ENCODE measurements at places on chromosomes 13 and 19.

GRCh38 chr19:19860756-19861390, 4.8 kb upstream of the ZNF253 start:
- H3K27ac ChIP-seq = peak overlapping the region; percentile 27
- H3K36me3 ChIP-seq = peaks cover 9% of the 10 kb centered on the region
- no peaks in the 10 kb centered on the region for H3K27me3 ChIP-seq
- peaks cover 15% of the 10 kb centered on the region for H3K4me1 ChIP-seq
- DNase-seq = peak; percentile 77
- peak overlapping the region; percentile 53 for H3K4me3 ChIP-seq

DNA sequence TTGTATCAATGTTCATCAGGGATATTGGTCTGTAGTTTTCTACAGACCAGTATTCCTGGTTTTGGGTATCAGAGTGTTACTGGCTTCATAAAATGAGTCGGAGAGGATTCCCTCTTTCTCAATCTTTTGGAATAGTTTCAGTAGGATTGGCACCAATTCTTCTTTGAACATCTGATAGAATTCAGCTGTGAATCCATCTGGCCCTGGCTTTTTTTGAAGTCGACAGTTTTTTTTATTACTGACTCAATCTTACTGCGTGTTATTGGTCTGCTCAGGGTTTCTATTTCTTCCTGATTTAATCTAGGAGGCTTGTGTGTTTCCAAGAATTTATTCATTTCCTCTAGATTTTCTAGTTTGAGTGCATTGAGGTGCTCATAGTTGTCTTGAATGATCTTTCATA, 11.4 kb downstream of the TEX26 start:
- no peak for DNase-seq
- H3K27ac ChIP-seq = no peak overlapping the region
- no peaks in the 10 kb centered on the region for H3K4me1 ChIP-seq
- peaks cover 1% of the 10 kb centered on the region for H3K36me3 ChIP-seq

- peak overlapping the region; percentile 89 for H3K4me3 ChIP-seq
- H3K27ac ChIP-seq = peak overlapping the region; percentile 3
- H3K4me1 ChIP-seq = peaks cover 18% of the 10 kb centered on the region
- H3K27me3 ChIP-seq = no peaks in the 10 kb centered on the region
- H3K36me3 ChIP-seq = peaks cover 40% of the 10 kb centered on the region
- DNase-seq = no peak
These were observed 2.0 kb downstream of the ZNF347 start for GRCh38 chr19:53156850-53157249.

- peaks cover 77% of the 10 kb centered on the region for H3K4me1 ChIP-seq
- H3K27me3 ChIP-seq = peaks cover 72% of the 10 kb centered on the region
- H3K36me3 ChIP-seq = no peaks in the 10 kb centered on the region
- peak; percentile 31 for DNase-seq
These were observed 664 bp downstream of the ICAM5 start for GRCh38 chr19:10290357-10290875.

DNA sequence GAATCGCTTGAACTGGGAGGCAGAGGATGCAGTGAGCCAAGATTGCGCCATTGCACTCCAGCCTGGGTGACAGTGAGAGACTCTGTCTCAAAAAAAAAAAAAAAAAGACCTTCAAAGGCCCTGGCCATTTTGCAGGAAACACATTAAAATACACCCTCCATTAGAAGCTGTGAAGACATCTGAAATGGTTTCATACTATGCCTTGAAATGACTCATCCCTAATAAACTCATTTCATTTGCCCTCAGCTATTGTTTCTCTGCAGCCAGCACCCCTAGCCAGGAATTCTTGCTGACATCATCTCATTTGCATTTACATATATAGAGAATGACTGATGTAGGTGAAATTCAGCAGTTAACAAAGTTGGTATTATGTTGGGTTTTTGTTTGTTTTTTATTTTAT, 8.7 kb downstream of the EML2 start:
- DNase-seq = peak; percentile 32
- peaks cover 29% of the 10 kb centered on the region for H3K4me1 ChIP-seq
- H3K27me3 ChIP-seq = no peaks in the 10 kb centered on the region
- peak overlapping the region; percentile 28 for H3K4me3 ChIP-seq
- peak overlapping the region; percentile 10 for H3K27ac ChIP-seq
- H3K36me3 ChIP-seq = peaks cover 30% of the 10 kb centered on the region

- peaks cover 5% of the 10 kb centered on the region for H3K36me3 ChIP-seq
- H3K4me3 ChIP-seq = no peak overlapping the region
These were observed 9.7 kb downstream of the NAXD start for GRCh38 chr13:110624766-110625756.

- peaks cover 38% of the 10 kb centered on the region for H3K4me1 ChIP-seq
- H3K27ac ChIP-seq = no peak overlapping the region
- H3K4me3 ChIP-seq = peak overlapping the region; percentile 76
- DNase-seq = no peak
These were observed 1.5 kb upstream of the RGCC start for GRCh38 chr13:41455725-41456419.

GRCh38 chr13:100694722-100695508, 20.3 kb upstream of the TMTC4 start:
- H3K4me1 ChIP-seq = no peaks in the 10 kb centered on the region
- H3K36me3 ChIP-seq = peaks cover 4% of the 10 kb centered on the region
- H3K27me3 ChIP-seq = peaks cover 29% of the 10 kb centered on the region
- H3K4me3 ChIP-seq = no peak overlapping the region
- H3K27ac ChIP-seq = no peak overlapping the region
- DNase-seq = no peak

GRCh38 chr19:51091895-51092873, 9.5 kb upstream of the KLK14 start:
- no peak overlapping the region for H3K4me3 ChIP-seq
- peaks cover 10% of the 10 kb centered on the region for H3K4me1 ChIP-seq
- no peak for DNase-seq
- no peaks in the 10 kb centered on the region for H3K36me3 ChIP-seq
- no peaks in the 10 kb centered on the region for H3K27me3 ChIP-seq

DNA sequence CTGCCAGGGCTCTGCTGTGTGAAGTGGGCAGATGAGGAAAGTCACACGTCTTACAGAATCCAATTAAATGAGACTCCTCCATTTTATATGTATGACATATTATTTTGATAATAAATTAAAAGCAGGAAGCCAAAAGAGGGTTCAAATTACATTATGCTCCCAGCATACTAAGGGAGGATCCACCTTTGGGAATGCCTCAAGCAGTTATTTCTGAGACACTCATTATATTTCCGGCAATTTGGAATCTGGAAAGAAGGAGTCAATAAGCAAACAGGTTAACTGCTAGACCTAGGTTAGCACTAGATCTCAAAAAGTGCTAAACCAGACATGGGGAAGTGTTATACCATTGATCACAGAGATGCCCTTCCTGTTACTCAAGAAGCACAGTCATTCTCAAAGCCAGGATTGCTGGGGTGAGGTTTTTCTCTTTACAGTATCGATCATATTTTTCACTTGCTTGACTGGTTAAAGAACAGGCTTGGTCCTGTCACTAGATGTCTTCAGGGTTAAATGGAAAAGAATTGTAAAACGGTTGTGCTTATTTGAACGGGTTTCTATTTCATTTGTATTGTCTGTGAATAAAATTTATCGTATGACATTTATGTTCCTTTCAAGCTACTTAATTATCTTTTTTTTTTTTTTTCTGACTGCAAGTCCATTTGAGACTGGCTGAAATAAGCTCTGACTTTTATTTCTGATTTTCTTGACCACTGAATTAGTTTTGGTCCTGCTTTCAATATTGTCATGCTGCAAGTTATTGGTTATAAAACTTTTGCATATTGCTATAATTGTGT, 523.2 kb downstream of the KLF12 start:
- H3K36me3 ChIP-seq = peaks cover 2% of the 10 kb centered on the region
- H3K4me1 ChIP-seq = no peaks in the 10 kb centered on the region
- H3K27me3 ChIP-seq = no peaks in the 10 kb centered on the region

GRCh38 chr13:67408798-67409197, 178.7 kb upstream of the PCDH9 start:
- no peaks in the 10 kb centered on the region for H3K36me3 ChIP-seq
- no peak for DNase-seq
- no peak overlapping the region for H3K4me3 ChIP-seq
- no peak overlapping the region for H3K27ac ChIP-seq
- no peaks in the 10 kb centered on the region for H3K4me1 ChIP-seq

GRCh38 chr13:64928696-64929499, 2301.2 kb downstream of the PCDH9 start:
- no peaks in the 10 kb centered on the region for H3K27me3 ChIP-seq
- H3K4me1 ChIP-seq = no peaks in the 10 kb centered on the region
- H3K27ac ChIP-seq = no peak overlapping the region

DNA sequence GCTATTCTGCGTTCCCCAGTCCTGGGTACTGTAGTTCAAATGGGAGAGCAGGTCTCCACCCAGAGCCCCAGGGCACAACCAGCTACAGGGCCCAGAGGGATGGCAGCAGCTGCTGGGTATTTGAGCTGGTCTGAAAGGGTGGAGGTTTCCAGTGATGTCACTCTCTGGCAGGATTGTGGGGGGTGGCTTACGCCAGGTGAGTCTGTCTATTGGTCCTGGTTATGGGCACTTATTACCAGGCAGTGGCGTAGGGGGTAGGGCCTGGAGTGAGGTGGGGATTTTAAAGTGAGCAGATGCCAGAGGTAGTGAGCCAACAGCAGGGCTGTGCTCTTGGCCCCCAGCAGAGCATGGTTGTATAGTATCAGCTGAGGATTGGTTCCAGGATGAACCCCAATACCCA, 6.2 kb downstream of the RPS19 start:
- peak overlapping the region; percentile 36 for H3K4me3 ChIP-seq
- H3K27me3 ChIP-seq = no peaks in the 10 kb centered on the region
- H3K36me3 ChIP-seq = peaks cover 62% of the 10 kb centered on the region
- H3K4me1 ChIP-seq = peaks cover 93% of the 10 kb centered on the region
- H3K27ac ChIP-seq = peak overlapping the region; percentile 93

DNA sequence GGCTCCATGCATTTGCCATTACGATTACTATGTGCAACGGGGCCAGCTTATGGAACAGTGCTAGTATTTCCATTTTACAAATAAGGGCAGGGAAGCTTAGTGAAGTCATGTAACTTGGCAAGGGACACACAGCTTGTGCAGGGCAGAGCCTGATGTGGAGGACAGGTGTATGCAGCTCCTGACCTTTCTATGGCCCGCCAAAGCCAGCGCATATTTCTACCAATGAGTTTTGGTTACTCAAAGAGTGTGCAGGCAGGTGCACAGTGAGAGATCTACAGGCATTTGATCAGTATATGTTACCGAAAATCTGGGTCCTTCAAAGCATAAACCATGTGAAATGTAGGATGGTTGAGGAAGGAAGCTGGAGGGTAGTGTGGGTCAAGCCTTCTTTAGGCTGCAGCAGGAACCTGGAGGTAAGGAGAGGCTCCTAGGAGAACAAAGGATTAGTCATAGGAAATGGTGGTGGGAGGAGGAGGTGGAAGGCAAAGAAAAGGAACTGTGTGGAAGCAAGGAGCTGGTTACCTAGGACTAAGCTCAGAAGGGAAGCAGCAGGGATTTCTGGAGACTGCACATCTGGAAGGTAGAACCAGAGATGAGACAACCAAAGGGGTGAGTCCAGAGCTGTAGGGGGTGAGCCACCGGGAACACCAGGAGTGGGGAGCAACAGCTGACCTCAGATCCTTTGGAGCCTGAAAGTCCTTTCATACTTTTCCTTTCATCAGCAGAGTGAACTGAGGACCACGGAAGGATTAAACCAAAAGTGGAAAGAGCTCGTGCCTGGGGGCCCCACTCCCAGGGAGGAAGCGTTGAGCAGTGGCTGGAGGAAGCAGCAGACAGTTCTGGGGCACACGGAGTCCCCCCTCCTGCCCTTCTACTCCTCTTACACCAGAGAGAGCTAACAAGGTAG, 4.2 kb upstream of the PDX1 start:
- no peak overlapping the region for H3K27ac ChIP-seq
- peaks cover under 1% of the 10 kb centered on the region for H3K36me3 ChIP-seq
- H3K4me3 ChIP-seq = no peak overlapping the region
- DNase-seq = no peak

DNA sequence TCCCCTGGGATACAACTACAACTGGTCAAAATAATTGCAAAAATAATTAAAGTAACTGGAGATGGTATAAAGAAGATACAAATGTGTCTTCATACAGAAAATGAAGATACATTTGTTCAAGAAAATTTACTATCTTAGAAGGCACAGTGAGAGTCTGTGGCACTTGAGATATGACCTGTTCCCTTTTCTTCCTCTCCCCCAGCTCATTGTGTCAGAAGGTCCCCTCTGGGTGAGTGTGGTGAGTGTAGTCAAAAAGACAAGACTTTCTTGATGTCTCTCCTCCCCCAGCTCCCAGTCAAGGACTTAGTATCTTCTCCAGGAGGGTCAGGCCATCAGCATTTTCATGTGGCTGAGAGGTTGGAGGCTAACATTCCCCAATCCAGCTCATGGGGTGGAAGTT, 51.7 kb downstream of the EDNRB start:
- peaks cover 16% of the 10 kb centered on the region for H3K4me1 ChIP-seq
- DNase-seq = no peak
- H3K27me3 ChIP-seq = peaks cover 15% of the 10 kb centered on the region
- peaks cover 4% of the 10 kb centered on the region for H3K36me3 ChIP-seq

GRCh38 chr13:79662882-79663281, 181.9 kb downstream of the NDFIP2 start:
- no peaks in the 10 kb centered on the region for H3K4me1 ChIP-seq
- H3K36me3 ChIP-seq = no peaks in the 10 kb centered on the region
- DNase-seq = no peak
- peaks cover 21% of the 10 kb centered on the region for H3K27me3 ChIP-seq
- no peak overlapping the region for H3K4me3 ChIP-seq
- H3K27ac ChIP-seq = no peak overlapping the region

DNA sequence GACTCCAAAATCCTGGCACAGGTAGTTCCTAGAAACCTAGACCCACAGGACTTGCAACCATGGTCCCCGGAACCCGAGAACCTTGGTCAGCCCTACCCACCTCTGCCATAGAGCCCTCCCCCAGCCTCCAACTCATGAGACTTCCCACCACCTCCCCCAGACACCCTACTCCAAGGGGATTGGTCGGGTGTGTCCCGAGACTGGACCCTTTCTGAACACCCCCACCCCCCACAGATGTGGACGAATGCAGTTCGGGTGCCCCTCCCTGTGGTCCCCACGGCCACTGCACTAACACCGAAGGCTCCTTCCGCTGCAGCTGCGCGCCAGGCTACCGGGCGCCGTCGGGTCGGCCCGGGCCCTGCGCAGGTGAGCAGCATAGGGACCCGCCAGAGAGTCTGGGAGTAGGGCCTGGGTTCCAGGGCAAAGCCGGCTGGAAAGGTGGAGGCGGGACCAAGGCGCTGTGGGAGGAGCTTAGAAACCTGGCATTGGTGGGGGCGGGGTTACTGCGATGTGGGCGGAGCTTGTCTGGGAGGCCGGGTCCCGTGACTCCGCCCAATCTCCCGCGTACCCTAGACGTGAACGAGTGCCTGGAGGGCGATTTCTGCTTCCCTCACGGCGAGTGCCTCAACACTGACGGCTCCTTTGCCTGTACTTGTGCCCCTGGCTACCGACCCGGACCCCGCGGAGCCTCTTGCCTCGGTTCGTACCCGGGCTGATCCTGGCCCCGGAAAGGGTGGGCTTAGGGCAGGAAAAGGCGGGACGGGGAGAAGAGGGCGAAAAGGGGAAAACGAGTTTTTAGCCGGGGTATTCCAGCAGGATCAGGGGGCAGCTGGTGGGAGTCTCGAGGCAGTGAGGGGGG, 11.9 kb downstream of the LTBP4 start:
- peak overlapping the region; percentile 98 for H3K27ac ChIP-seq
- H3K4me1 ChIP-seq = peaks cover 54% of the 10 kb centered on the region
- peak overlapping the region; percentile 100 for H3K4me3 ChIP-seq

- H3K36me3 ChIP-seq = peaks cover 1% of the 10 kb centered on the region
- peak; percentile 40 for DNase-seq
- H3K4me3 ChIP-seq = peak overlapping the region; percentile 4
- H3K27ac ChIP-seq = no peak overlapping the region
- peaks cover 18% of the 10 kb centered on the region for H3K4me1 ChIP-seq
These were observed 1.4 kb downstream of the NOVA2 start for GRCh38 chr19:45972081-45972946.

- no peaks in the 10 kb centered on the region for H3K27me3 ChIP-seq
- DNase-seq = no peak
- H3K27ac ChIP-seq = no peak overlapping the region
- H3K36me3 ChIP-seq = no peaks in the 10 kb centered on the region
- no peak overlapping the region for H3K4me3 ChIP-seq
- H3K4me1 ChIP-seq = no peaks in the 10 kb centered on the region
These were observed 281.8 kb upstream of the ZNF507 start for GRCh38 chr19:32063601-32064000.

Measured in activated T-cell treated with anti-CD3 and anti-CD28 coated beads, Interleukin-2, amount 50 U/mL, for 72 hours (primary cell).